ENCODE measurements at places on chromosomes 2 and 18.
A peak's percentile ranks its signal among the peaks of the same experiment; 100 is the strongest.

DNA sequence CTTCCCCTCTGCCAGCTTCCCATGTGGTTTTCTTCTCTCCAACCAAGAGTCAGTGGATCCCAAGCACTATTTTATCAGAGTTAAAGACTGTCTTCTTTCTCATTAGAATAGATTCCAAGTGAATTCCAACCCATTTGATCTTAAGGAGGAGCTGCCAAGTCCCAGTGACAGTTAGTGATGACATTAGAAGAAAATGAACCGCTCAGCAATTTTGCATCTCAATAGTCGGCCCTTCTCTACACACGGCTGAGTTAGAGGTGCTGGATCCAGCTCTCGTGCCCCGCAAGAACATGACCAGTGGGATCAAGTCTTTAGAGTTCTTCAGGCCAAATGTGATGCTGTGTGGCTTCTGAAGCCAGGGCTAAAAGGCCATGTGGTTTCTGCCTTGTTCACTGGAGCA is 132.6 kb downstream of the SH3BP4 start:
- no peak for DNase-seq

- DNase-seq, result no peak
Observed at GRCh38 chr2:163600801-163601200, 135.0 kb downstream of the FIGN start.

DNA sequence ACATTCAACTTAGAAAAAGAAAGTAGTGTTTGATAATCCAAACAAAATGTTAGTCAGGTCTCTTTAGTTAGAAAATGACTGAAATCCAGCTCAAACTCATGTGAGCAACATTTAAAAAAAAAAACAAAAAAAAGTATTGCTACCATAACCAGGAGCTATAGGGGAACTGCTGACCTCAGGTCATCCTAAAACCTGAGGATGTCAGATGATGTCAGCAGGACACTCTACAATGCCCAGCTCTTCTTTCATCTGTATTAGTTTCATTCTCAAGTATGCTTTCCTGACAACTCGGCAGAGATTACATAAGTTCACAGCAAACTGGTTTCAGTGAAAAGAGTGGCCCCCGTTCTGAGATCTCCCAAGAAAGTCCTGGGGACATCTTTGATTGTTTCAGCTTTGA is 4.2 kb upstream of the ESCO1 start:
- DNase-seq, result no peak

- DNase-seq, result no peak
Observed at GRCh38 chr2:43958397-43959275, 37.2 kb downstream of the LRPPRC start.

DNA sequence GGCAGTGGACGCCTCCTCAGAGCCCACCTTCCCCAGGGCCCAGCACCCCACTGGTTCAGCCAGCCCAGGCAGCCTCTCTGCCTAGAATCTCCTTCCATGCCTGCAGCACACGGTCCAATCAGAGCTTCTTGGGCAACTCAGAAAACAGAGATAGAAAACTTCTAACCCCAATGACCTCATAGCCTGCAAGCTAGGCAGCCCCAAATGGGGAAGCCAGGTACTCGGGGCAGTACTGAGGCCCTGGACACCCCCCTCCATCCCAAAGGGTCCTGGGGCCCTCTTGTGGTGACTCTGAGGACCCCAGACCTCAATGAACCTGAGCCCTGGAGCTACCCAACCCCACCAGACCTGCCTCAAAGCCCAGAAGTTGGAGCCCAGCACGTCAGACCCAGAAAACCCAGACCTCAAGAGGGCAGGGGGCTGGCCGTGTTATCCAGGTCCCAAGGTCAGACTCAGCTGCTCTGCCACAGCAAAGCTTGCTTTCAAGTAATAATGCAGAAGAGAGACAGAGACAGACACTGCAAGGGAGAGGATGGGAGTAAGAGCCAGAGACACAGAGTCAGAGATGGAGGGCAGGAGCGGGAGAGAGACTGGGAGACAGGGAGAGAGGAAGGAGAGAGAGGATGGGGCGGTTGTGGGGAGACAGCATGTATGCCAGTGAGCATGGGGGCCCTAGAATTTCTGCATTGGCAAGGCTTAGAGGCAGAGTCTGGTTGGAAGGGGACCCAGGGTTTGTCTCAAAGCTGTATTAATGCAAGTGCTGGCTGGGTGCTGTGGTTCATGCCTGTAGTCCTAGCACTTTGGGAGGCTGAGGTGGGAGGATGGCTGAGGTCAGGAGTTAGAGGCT is 28.2 kb downstream of the SERTAD2 start:
- DNase-seq, result no peak

- DNase-seq, result no peak
Observed at GRCh38 chr2:79876430-79876829, 363.6 kb downstream of the CTNNA2 start.

- no peak for DNase-seq
Observed at GRCh38 chr18:27276886-27277285, 91.8 kb upstream of the CHST9 start.

DNA sequence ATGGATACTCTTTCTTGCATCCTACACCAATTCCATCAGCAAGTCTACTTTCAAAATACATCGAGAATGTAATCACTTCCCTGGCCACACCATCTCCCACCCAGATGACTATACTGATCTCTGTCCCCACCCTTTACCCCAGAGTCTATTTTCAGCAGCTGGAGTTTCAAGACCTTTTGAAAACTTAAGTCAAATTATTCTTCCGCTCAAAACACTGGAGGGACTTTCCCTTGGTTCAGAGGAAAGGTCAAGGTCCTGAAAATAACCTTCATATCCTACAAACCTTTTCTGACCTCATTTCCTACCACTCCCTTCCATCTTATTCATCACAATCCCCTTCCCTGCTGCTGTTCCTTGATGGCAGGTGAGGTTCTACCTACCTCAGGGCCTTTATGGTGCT is 58.8 kb upstream of the LYPD6 start:
- no peak for DNase-seq

- DNase-seq, result no peak
Observed at GRCh38 chr2:175430236-175430635, 248.7 kb upstream of the ATP5MC3 start.

DNA sequence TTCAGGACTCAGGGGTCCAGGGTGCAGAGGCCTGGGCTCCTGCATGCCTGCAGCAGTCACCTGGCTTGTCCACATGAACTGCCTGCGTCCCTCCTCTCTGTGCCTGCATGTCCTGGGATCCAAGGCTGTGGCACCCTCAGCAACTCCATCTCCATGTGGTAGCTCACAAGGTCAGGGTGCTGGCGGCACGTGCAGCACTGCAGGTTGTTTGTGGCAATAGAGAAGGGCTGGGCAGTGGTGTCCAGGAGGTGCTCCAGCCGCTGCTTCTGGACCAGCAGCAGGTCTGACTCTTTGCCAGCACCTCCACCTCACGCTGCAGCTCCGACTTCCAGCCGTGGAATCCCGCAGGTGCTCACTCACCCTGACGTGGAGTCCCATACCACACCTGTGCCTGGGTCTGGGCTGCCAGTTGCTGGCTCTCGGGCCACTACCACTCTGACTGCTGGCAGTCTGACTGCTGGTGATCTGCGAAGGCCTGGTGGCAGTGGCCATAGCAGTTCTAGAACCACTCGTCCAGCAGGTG is 28.8 kb upstream of the IMP4 start:
- no peak for DNase-seq

DNA sequence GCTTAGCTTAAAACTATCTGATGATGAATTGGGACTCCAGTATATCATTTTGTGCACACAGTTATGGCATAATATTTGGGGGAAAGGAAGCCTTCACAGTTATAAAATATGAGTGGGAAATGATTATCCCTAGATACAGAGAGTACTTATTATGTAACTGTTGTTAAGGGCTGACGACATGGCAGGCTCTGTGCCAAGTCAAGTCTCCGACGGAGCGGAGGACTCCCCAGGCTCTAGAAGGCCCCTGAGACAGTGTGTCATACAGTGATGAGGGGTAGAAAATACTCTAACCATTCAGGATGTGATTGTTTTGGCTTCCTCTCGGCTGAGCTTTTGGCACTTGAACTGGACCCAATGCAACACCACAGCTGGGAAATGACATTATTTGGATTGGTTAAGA is 211.8 kb downstream of the SLC8A1 start:
- no peak for DNase-seq

GRCh38 chr2:144414324-144414845 is 105.5 kb downstream of the ZEB2 start:
- DNase-seq, result no peak

- no peak for DNase-seq
Observed at GRCh38 chr18:70072678-70073077, 125.0 kb upstream of the CD226 start.

- DNase-seq, result no peak
Observed at GRCh38 chr2:54634564-54635511, 88.6 kb upstream of the EML6 start.

- no peak for DNase-seq
Observed at GRCh38 chr18:35054401-35054800, 13.2 kb downstream of the MAPRE2 start.

- no peak for DNase-seq
Observed at GRCh38 chr2:228600265-228600664, 418.8 kb upstream of the SPHKAP start.

- no peak for DNase-seq
Observed at GRCh38 chr2:151159109-151159662, 102.5 kb downstream of the RBM43 start.

- no peak for DNase-seq
Observed at GRCh38 chr18:55136864-55137263, 177.6 kb upstream of the CCDC68 start.

DNA sequence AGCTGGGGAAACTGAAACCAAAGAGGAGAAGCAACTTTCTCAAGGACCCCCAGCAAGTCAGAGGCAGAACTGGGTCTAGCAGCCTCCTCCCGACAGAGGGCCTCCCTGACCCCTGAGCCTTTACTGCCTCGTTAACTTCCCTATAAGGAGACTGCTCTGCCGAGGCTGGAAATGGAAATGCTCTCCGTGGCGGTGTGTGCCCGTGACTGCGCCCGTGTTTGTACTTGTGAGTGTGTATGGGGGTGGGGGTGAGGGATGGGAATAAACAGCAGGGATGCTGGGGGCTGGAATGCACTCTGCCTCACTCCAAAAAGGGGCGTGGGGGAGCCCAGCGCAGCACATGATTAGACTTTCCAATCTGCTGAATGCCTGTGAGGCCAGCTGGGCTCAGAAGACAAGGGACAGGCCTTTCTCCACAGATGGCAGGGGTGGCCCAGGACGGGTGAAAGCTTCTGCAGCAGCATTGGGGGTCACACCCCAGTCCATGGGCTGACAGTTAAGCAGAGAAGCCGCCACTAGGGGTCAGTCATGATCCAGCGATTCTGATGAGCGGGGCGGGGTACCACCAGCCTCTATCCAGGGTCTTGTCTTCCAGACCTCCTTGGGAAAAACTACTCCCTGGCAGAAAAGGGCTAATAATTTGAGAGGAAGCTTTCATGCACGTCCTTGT is 26.8 kb downstream of the MPHOSPH10 start:
- peak; percentile 50 for DNase-seq

DNA sequence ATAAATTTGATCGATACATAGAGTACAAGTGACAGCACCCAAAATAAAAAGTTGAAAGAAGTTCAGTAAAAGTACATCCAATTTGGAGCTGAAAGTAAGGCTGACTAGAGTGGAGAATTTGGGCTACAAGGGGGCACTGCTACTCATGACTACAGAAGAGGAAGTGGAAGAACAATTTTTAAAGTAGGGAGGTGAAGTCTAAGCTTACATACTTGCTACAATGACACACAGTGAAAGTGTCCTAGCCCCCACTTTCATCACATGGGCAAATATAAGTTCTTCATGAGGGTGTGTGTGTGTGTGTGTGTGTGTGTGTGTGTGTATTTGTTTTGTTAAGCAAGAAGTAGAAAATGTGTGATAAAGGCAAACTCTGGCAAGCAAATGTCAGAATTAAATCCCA is 45.7 kb downstream of the MAP3K2 start:
- no peak for DNase-seq

DNA sequence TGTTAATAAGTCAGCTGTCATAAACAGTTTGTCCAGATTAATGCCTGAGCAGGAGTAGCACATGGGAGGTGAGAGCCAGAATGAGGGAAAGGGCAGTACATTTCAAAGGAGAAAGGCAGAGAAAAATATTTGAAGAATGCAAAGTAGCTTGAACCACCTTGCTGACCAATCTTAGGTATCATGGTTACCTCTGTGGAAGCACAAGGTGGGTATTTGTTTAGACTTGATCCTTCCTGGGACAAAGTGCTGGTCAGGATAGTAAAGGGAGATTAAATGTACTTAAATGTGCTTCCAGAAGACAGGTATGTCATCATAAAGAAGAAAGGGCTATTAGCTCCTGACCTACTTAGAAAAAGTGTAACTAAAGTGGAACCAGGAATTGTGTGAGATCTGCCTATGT is 105.0 kb downstream of the LRRTM1 start:
- DNase-seq, result no peak

- DNase-seq, result no peak
Observed at GRCh38 chr2:227799202-227799601, 14.4 kb upstream of the CCL20 start.

- no peak for DNase-seq
Observed at GRCh38 chr18:48078448-48078847, 148.0 kb upstream of the SMAD2 start.

DNA sequence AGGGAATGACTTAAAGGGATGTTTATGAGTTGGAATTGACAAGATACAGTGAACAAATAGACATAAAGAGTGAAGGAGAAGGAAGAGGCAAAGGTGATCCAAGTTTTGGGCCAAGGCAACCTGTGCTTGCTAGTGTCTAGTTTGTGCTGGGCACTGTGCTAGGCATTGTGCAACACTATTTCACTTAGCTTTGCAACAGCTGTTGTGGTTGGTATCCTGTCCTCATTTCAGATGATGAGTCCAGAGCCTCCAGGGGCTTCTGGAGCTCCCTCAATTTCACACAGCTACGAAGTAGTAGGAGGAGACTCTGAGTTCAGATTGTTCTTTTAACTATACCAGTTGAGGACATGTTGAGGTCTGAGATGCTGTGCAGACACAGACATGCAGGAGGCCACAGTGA is 18.1 kb upstream of the LOXHD1 start:
- no peak for DNase-seq

DNA sequence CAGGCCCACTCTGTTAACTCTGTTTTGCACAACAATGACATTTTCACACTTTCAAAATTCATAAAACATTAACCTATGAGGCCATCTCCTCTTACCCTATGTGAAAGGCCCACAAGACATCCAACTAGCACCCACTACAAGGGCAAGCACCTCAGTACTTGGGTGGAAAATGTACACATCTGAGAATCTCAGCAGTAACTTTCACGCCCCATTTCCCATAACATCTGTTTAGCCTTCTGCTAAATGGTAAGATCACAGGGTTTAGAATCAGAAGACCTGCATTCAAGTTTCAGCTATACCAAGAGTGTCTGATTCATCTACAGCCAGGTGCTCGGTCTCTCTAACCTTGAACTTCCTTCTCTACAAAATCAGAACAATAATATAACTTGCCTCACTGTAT is 89.2 kb downstream of the SP100 start:
- DNase-seq, result no peak

- no peak for DNase-seq
Observed at GRCh38 chr2:141782574-141782973, 348.2 kb downstream of the LRP1B start.

- DNase-seq, result no peak
Observed at GRCh38 chr2:231099918-231100317, 24.9 kb downstream of the HTR2B start.

DNA sequence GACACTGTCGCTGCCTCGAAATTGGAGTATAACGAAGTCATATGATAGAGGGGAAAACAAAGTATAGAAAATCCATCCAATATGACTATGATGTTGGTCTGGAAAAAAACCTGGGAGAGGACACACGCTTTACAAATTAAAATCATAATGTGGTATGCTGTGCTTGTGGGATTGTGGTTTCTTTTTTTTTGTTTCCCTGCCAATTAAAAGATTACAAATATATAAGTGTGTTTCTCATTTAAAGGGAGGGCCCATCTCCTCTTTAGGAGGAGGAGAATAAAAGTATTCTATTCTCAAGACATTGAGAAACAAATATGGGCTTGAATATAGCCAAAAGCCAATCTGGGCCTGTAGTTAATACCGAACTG is 86.6 kb downstream of the EPHA4 start:
- no peak for DNase-seq

All from activated T-cell treated with anti-CD3 and anti-CD28 coated beads for 24 hours (primary cell).